ENCODE measurements at places on chromosomes 6 and 20.

- DNase-seq = no peak
These were observed 38.1 kb downstream of the HTR1B start for GRCh38 chr6:77425216-77425615.

- DNase-seq = no peak
These were observed 691.3 kb downstream of the PHF3 start for GRCh38 chr6:64326939-64327338.

GRCh38 chr20:23637282-23638221, at the start of gene CST3:
Gene CST3 (minus strand): TSS chr20:23637955. CDS start chr20:23637862, 93 bp downstream.
- peak; percentile 89 for DNase-seq

DNA sequence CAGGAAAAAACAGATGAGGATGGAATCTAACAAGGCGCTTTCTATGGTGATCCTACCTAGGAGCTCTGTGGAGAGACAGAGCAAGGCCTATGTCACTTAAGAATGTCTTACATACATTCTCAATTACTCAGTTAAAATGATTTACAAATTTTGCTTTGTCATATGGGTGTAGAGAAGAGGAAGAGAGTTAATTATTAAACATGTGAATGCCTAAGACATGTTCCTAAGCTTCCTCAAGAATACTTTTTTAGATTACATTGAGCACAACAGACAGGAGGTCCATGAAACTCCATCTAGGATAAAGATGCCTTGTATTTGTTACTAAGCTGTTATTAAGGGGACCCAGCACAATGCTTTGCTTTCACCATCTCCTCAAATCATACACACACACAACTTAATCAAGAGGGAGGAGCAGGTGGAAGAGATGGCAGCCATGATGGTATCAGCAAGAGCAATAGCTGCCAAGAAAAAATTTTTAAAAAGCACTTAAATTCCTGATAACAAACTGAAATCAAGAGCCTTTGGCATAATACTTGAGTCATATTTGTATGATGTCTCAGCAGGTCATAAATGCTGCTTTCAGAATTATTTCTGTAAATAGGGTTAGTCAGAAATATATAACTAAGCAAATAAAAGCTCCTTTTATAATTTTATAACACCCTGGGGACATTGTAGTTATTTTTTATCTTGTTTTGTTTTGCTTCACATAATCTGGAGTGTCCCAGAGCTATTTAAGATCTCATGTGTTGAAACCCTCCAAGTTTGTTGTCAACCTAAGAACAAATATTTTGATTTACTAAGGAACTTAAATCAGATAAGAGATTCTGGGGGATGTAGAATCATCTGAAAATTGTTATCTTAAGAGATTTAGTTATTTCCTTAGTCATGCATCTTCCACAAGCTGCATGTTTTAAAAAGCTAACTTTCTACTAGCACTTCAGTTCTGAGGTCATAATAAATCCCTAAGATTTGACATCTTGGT, 70.0 kb upstream of the CD2AP start:
- DNase-seq = no peak

DNA sequence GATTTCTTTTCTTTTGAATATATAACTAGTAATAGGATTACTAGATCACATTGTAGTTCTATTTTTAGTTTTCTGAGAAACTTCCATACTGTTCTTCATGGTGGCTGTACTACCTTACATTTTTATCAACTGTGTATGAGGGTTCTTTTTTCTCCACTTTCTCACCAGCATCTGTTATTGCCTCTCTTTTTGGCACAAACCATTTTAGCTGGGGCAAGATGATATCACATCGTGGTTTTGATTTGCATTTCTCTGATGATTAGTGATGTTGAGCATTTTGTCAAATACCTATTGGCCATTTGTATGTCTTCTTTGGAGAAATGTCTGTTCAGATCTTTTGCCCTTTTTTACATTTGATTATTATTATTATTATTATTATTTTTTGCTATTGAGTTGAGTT, 86.1 kb upstream of the TCF21 start:
- DNase-seq = no peak

- peak; percentile 62 for DNase-seq
These were observed 404.0 kb downstream of the SMOC2 start for GRCh38 chr6:168844821-168845609.

DNA sequence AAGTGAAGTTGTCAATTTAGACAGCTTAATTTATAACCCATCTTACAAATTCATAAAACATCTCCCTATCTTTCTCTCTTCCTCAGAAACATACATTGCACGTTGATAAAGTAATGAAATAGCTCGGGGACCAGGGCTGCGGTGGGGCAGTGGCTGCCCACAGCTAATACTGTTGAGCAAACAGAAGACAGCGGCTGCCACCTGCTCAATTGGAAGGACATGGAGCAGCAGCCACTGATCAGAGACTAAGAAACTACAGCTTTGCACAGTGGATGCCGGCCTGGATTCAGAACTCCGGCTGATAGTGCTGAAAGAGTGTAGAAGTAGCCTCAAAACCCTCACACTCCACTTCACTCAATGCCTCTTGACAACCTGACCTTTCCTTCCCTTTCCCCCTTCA, 157.9 kb upstream of the PDE10A start:
- no peak for DNase-seq

DNA sequence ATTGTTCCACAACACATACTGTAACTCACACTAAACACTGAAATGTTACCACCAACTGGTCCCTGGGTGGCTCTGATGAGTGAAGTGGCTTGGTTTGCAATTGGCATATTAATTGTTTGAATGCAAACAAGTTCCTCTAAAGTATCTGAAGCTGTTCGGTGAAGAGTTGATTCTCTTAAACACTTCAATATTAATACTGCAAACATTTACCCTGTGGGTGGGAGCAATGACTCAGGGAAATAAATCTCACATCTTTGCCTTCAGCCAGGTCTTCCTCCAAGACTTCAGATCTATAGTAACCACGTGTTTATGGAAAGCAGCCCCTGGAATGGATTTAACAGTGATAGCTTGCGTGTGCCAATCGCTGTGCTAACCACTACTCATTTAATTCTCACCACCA, 176.0 kb downstream of the MAFB start:
- DNase-seq = no peak

DNA sequence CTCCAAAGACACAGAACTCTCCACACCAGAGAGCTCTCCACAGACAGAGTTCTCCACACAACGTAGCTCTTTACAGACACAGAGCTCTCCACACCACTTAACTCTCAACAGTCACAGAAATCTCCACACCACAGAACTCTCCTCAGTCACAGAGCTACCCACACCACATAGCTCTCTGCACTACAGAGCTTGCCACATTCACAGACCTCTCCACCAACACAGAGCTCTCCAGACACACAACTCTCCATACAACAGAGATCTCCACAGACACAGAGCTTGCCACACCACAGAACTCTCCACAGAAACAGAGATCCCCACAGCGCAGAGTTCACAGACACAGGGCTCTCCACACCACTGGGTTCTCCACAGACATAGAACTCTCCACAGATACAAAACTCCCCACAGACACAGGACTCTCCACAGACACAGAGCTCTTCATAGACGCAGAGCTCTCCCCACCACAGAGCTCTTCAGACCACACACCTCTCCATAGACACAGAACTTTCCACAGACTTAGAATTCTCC, 52.5 kb downstream of the ERMARD start:
- no peak for DNase-seq

GRCh38 chr6:107809966-107810365, 14.1 kb downstream of the SCML4 start:
- DNase-seq = no peak

Data from tongue (tissue), 3 donors.